Activated naive CD8-positive, alpha-beta T cell treated with anti-CD3 and anti-CD28 coated beads for 36 hours (primary cell): ENCODE measurements at places on chromosomes 12 and 14. TPM values are rescaled to one million over a fixed set of nuclear protein-coding genes. Genes with fewer than 3 reads are reported as not detected.

- DNase-seq, result no peak
These were observed 386.8 kb downstream of the TMEM121 start for GRCh38 chr14:105913221-105913620.

DNA sequence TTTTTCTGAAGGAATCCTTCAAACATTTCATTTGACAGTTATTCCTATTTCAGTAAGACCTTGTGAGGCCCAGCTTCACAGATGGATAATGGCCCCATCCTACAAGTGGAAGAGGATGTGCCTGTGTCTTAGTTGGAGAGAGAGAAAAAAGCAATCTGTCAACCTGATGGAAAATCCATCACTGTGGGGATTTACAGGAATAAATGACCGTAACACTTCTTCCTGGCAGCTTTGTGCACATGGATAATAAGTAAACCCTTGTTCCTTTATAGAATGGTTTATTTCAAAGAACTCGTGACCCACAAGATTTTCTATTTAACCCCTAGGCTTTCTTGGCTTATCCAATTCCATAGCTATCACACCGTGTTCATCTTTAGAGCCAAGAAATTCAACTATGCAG lies 121.4 kb upstream of the PCED1B start:
- no peak for DNase-seq

- DNase-seq, result peak; percentile 41
These were observed 82.9 kb downstream of the NCOR2 start for GRCh38 chr12:124484526-124484953.

GRCh38 chr14:100017553-100017952 lies 47.7 kb upstream of the EVL start:
- DNase-seq, result no peak

- DNase-seq, result no peak
These were observed 114.0 kb downstream of the GALC start for GRCh38 chr14:87878959-87879358.

DNA sequence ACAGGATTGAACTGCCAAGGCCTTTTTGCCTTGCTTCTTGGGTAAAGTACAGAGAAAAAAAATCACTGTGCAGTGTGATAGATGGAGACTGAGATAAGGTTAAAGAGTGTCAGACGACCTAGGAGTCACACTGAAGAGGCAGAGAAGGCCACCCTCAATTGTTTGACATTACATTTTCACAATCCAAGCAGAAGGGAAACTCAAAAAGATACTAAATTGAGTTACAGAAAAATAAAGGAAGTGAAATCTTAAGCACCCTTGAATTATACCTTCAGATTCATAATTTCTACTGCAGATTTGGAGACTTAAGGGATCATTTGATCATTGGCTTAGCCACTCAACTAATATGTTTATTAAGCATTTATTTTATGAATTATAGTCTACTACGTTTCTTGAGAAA lies 97.1 kb downstream of the MYF5 start:
- DNase-seq, result no peak

DNA sequence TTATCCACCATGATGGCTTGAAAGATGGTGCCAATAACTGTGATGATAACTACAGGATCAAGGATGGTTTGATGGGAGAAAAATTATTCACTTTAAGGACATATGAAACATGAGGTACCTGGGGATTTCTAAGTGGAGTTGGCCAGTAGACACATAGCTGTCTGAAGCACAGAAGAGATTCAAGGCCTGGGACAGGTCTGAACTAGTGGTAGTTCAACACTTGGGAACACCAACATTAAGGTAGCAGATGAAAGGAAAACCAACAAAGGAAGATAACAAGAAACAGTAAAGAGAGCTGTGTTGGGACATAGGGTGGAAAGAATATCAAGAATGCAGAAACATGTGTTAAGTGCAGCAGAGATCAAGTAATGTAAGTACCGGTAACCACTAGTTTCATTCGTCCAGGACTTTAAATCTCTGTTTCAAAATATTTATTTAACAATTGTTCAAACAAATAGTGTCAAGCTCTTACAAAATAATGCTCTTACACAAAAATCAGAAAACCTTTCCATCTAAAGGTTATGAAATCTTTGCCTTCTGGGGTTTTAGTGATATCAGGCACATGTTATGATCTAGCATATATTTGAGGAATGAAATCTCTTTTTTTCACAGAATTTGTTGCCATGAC lies 104.7 kb downstream of the ST8SIA1 start:
- DNase-seq, result no peak

GRCh38 chr14:88879022-88879421 lies 54.6 kb downstream of the TTC8 start:
- DNase-seq, result no peak

DNA sequence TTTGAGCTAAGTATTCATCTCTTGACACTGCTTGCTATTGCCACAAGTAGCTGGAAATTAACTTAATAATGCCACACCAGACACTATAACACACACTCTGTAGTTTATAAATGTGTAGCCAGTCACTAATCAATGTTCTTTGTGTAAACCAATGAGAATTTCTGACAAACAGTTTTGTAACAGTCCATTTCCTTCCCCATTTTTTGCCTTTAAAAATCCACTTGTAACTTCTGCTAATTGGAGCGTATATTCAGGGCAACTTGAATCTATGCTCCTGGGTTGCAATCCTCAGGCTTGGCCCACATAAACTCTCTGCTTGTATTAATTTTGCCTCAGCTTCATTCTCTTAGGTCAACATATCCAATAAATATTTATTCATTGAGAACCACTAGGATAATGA lies 125.0 kb upstream of the DHRS4 start:
- no peak for DNase-seq

DNA sequence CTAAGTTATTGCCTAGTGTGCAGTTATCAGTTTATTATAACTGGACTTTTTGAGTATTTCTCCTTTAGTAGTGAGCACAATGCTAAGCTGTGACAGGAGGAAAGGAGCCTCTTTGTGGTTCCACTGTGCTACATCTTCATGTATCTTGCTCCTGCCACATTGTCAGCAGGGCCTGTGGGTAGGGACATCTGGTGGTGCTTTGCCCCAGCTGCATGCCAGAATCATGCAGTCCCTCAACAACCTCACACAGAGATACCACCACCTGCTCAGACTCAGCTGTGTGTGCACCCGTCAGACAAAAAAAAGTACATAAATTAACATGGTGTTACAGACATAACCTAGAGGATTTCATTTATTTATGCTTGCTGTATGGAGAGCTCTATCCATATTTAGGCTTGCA lies 51.1 kb downstream of the MIS18BP1 start:
- peak; percentile 3 for DNase-seq

GRCh38 chr12:28830491-28830890 lies 318.6 kb upstream of the FAR2 start:
- DNase-seq, result no peak

GRCh38 chr14:59356312-59356711 lies 108.9 kb downstream of the GPR135 start:
- DNase-seq, result no peak

DNA sequence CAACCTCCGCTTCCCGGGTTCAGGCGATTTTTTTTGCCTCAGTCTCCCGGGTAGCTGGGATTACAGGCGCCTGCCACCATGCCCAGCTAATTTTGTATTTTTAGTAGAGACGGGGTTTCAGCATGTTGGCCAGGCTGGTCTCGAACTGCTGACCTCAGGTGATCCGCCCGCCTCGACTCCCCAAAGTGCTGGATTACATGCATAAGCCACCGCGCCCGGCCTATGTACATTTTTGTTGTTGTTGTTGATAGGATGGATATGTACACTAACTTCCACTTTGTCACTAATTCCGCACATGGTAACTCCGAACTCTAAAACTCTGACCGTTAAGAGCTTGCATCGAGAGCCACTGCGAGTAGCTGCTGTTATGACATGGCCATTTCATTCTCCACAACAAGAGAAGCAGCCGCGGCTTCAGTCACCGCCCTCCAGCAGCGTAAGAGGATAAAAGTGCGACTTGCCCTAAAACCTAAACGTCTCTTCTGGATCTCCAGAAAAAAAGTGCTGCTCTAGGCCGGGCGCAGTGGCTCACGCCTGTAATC lies 742 bp upstream of the MARS1 start:
- DNase-seq, result no peak

DNA sequence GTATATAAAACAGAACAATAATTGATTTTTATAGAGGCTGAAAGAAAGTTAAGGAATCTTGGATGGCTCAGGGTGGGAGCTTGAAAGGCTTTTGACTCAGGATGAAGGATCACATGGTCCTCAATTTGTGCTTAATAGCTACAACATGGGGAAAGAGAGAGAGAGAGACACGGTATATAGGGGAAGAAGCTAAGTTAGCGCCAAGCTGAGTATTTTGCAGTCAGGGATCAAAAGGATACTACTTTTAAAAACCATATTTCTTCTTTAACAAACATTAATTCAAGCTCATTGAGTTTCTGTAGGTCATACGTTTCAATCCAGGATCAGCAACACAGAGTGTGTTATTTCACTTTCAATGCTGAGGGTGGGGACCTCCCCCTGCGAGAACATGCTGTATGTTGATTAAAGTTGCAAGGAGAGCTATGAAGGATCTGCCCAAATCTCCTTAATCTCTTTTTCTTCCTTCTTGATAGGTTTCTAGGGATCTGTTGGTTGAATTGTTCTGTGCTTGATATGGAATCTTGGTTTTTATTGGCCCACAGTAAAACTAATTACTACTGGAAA lies 133.1 kb upstream of the NUDT4 start:
- DNase-seq, result peak; percentile 42

GRCh38 chr14:60485057-60485597 lies 736 bp downstream of the C14orf39 start:
- no peak for DNase-seq

DNA sequence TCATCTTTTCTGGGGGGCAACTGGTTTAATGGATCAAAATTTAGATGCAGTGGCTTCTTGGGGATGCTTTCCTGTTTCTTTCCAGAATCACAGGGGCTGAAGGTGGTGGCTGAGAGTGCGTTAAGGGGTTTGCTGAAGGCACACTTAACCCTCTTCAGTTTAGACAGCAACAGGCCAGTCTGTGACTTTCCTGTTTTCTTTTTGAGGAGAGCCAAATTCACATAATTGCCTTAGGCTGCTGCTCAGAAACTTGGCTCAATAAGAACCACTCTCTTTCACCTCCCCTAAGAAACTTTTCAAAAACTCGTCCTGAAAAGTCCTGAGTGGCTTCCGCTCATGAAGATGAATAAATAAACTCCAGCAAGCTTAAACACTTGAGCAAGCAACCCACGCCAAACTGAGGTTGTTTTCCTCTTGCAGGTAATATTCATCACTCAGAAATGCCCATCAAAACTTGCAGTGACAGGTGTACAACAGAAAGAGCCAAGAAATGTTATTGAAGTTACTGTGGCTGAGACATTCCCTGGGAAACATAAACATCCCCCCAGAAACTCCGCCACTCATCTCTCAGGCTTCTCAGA lies 510.4 kb downstream of the TMEM132D start:
- DNase-seq, result no peak

DNA sequence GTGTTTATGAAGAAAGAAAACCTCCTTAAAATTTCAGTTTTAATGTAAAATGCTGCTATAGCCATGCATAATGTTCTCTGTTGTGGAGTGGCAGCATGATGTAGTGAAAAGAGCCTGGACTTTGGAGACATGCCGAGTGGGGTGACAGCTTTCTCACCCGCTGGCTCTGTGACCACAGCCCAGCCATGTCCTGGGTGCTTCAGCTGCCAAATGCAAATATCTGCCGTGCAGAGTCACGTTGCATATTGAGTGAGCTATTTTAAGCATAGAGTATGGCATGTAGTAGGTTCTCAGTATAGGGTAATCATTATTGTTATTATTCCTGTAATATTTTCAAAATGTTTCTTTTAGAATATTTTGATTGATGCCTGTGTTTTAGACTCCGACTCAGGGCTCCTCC lies 15.5 kb upstream of the TCTN2 start:
- no peak for DNase-seq

DNA sequence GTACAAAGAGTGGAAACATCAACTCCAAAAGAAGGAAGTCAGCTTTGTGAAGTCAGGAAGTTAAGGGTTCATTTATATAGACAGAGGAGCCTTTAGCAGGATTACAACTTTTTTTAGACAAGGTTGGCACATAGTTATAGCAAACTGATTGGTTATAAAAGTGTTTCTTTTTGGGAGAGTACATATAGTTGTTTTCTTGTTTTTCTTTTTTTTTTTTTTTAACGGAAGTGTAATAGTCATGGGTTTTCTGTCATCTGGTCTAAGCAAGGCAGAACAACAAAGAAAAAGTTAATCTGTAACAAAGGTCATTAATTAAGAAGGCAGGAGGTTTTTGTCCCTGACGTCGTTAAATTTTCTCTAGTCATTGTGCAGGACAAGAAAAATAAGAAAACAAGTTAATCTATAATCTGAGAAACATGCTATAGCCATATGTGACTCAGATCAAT lies 13.0 kb upstream of the MFAP5 start:
- DNase-seq, result no peak

DNA sequence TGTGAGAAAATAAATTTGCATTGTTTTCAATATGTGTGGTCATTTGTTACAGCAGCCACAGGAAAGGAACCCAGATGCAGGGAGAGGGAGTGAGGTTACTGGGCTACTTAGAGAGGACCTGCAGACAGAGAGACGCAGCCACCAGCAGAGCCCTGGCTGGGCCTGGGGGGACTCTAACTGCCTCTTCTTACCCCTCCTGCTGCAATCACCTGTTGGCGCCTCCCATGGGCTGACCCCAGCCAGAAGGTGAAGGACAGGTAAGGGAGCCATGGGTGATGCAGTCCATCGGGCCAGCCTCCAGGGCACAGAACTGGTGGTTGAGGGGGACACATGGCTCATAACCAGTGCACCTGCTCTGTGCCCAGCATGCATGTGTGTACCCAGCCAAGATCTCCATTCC lies 15.8 kb upstream of the RBM19 start:
- DNase-seq, result no peak

DNA sequence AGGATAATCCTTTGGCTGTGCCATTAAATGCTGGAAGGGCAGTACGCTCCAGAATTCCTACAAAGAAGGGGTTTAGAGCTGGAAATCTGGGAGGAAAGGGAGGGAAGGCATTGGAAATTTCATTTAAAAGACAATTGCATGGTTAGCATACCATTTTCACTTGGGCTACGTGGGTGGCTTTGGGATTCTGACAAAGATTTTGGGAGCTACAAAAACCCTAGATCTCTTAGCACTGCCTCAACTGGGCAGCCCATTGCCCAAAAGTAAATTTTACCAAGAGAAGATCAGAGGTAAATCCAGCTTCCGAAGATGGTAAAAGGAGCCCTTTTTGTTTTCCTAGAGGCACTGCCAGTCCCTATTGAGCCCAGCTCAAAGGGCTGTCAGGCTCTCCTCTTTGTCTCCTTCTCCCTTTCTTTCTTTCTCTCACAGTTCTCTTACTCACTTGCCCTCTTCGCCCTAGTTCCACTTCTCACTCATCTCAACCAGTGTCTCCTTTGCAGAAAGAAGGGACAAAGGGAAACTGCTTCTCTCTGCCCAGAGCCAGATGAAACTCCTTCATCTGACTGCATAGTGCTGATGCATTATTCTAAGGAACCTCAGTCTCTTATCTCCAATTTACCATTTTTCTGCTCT lies 125.4 kb upstream of the PLEKHA5 start:
- DNase-seq, result no peak

GRCh38 chr12:50261654-50262053 lies 21.7 kb downstream of the LIMA1 start:
- no peak for DNase-seq

CISTR gene
- total RNA-seq, result not detected

RNF212B gene
- not detected for total RNA-seq

GPR137C gene
- total RNA-seq, result 0.32 TPM

KRT2 gene
- total RNA-seq, result not detected

GALNT16 gene
- 0.56 TPM for total RNA-seq

KRT83 gene
- not detected for total RNA-seq

ETFBKMT gene
- total RNA-seq, result 0.99 TPM

SP1 gene
- 68.1 TPM for total RNA-seq

CEBPE gene
- 0.45 TPM for total RNA-seq

VAMP1 gene
- 34.8 TPM for total RNA-seq

EP400 gene
- total RNA-seq, result 42.8 TPM

LRTM2 gene
- not detected for total RNA-seq

OLR1 gene
- total RNA-seq, result not detected

MUCL1 gene
- total RNA-seq, result not detected

RND1 gene
- 2.6 TPM for total RNA-seq
